ENCODE measurements at places on chromosomes 1 and 21. TPM values are rescaled to one million over a fixed set of nuclear protein-coding genes. Genes with fewer than 3 reads are reported as not detected.

The ZNF670 gene
- total RNA-seq: 7.1 TPM

The SPRR2A gene
- not detected for total RNA-seq

The TSPEAR gene
- not detected for total RNA-seq

The KLHDC7A gene
- total RNA-seq: not detected

The SZRD1 gene
- 149 TPM for total RNA-seq

The CLIC6 gene
- not detected for total RNA-seq

The NID1 gene
- 0.27 TPM for total RNA-seq

The CALML6 gene
- total RNA-seq: not detected

The CYP2J2 gene
- not detected for total RNA-seq

The DDX59 gene
- total RNA-seq: 17.9 TPM

The CD53 gene
- 79.5 TPM for total RNA-seq

The FCMR gene
- total RNA-seq: 0.54 TPM

The FRRS1 gene
- 31.1 TPM for total RNA-seq

The FCGR3A gene
- total RNA-seq: 0.29 TPM

The IL23R gene
- 23.8 TPM for total RNA-seq

The RAB42 gene
- total RNA-seq: not detected

The PDE9A gene
- total RNA-seq: 0.27 TPM

The TMPRSS3 gene
- not detected for total RNA-seq

The SPATA21 gene
- not detected for total RNA-seq

The SYT2 gene
- 0.02 TPM for total RNA-seq

The SLC2A5 gene
- total RNA-seq: 0.04 TPM

The ERG gene
- total RNA-seq: not detected

The CHAF1B gene
- total RNA-seq: 36.8 TPM

The CNN3 gene
- total RNA-seq: 0.62 TPM

The S100A13 gene
- total RNA-seq: 41.9 TPM

The ZBTB17 gene
- 53.4 TPM for total RNA-seq

The TMEM269 gene
- total RNA-seq: 0.34 TPM

The TRPM2 gene
- total RNA-seq: 2.1 TPM

The SIK1 gene
- 4.3 TPM for total RNA-seq

The CENPL gene
- 34.9 TPM for total RNA-seq

The DMRTA2 gene
- not detected for total RNA-seq

The KCNJ9 gene
- total RNA-seq: not detected

The SPRR2B gene
- not detected for total RNA-seq

The IVL gene
- not detected for total RNA-seq

The FAM43B gene
- not detected for total RNA-seq

The EDARADD gene
- 22.5 TPM for total RNA-seq

The GSTM1 gene
- total RNA-seq: not detected

The CYYR1 gene
- not detected for total RNA-seq

The CFHR3 gene
- 0.47 TPM for total RNA-seq

The CELA2A gene
- 0.62 TPM for total RNA-seq

The HEYL gene
- total RNA-seq: 0.89 TPM

The CFH gene
- total RNA-seq: 46.6 TPM

The CADM3 gene
- total RNA-seq: not detected
